ENCODE measurements at places on chromosomes 3 and 15. TPM values are rescaled to one million over a fixed set of nuclear protein-coding genes. Genes with fewer than 3 reads are reported as not detected.
A peak's percentile ranks its signal among the peaks of the same experiment; 100 is the strongest.

Gene IGSF10
- total RNA-seq, result not detected

DNA sequence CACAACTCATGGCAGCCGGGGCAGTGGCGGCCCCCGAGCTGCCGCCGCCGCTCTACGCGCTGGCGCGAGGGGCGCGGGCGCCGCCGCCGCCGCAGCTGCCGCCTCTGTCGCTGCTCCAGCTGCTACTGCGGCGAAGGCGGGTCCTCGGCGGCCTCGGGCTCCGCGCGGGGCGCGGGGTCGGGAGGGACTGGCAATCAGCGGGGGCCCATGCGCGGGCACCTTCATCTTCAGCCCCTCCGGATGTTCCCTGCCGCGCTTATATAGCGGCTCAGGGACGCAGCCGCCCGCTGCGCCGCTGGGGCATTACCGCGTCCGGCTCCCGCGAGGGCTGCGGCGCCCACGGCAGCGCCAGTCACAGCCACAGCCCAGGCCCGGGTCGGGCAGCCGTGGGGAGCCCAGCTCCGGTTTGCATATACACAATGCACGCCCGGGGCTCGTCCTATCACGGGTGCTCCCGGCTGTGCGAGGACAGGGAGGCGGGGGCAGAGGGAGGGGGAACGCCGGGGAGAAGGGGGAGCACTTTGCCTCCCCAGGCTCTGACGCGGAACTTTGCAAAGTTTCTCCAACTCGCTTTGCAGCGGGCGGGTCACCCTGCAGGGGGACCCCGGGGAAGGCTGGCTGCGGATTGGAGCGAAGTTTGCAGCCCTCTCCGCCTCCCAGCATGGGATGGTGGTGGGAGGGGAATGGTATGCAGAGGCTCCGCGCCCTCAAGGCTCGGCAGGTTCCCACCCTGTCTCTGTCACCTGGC, at the start of gene VGLL3:
Gene VGLL3, minus strand, starts transcription at position 416 of the 748 bp plus-strand sequence. Its CDS starts 406 bp downstream, at position 10.
- peak; percentile 8 for DNase-seq

DNA sequence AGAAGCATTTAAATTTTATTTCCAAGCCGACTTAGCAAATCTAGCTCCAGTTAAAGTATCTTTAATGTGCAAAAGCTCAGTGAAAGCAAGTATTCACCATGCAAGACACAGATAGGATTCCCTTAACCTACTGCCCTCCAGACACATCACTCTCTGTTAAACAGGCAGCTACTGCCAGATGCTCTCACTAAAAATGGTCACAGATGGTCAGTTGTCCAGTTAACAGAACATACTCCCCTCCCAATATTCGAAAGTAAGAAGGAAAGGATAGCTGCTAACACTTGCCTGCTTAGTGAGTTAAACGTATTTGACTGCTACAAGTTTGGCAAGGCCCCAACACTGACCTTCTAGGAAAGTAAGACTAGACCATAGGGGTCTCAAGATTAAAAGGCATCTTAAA, 73.7 kb downstream of the PRTG start:
- no peak for DNase-seq

DNA sequence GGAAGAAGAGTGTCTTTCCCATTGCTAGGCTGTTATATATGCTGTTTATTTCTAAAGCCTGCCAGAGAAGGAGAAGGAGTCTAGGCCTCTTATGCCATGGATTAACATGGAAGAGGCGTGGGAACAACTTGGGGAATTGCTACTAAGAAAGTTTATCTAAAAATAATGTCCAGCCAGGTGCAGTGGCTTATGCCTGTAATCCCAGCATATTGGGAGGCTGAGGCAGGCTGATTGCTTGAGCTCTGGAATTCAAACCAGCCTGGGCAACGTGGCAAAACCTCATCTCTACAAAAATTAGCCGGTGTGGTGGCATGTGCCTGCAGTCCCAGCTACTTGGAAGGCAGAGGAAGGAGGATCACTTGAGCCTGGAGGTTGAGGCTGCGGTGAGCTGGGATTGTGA, 51.7 kb upstream of the ARPP19 start:
- no peak for DNase-seq

DNA sequence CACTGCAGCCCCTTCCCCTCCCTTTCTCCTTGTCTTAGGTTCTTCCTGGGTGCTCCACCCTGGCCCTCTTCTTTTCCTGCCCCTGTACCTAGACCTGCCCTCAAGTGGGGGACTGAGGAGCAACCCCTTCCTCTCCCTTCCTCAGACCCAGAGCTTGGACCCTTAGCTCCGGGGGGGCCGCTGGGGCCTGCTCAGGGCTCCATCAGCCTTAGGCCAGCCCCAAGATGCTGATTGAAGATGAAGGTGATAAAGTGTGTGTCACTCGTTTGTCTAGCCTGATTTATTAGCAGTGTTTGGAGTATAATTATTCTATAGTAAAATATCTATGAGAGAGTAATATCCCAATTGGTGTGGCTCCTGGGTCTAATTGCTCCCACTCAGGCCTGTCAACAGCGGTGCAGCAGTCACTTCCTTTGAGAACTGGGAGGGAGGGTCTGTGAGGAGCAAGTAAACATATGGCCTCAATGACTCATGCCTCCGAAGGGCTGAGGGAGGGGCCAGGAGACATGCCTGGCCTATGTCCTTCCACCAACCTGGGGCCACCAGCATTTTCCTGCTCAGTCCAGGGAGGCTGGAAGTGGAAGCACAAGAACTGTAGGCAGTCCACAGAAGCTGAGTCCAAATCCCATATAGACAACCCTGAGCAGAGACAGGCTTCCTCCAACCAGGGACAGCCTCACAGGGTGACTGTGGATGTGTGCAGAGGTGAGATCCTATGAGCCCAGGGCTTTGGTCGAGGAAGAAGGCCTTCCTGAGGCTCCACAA, 123.2 kb downstream of the DNAJB8 start:
- DNase-seq, result no peak

DNA sequence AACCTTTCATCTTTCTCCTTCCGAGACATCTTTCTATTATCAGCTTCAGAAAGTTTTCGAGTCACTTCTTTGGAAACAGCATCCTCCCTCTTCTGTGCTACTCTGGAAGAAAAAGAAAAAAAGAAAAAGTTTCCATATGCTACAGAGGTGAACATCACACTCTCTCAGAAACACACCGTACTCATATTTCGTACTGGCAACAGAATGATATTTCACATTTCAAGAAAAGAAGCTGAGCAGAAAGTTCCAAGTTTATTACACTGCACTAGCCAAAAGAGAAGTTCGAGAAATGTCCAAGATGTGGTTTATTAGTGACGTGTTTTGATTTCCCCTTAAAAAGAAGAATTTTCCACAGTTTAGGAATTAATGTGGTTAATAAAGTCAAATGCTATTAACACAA, 6.0 kb downstream of the SSR3 start:
- DNase-seq, result no peak

All from activated naive CD8-positive, alpha-beta T cell treated with anti-CD3 and anti-CD28 coated beads for 36 hours (primary cell).